Activated CD4-positive, alpha-beta T cell treated with anti-CD3 and anti-CD28 coated beads, Interleukin-2, amount 50 U/mL, for 1 hour (primary cell): ENCODE measurements at places on chromosomes 16 and 17.

GRCh38 chr16:21103941-21104860 lies 46.4 kb downstream of the DNAH3 start:
- DNase-seq = no peak

GRCh38 chr16:71205482-71206131 lies 24.9 kb downstream of the HYDIN start:
- no peak for DNase-seq

GRCh38 chr16:3595110-3595486 lies 16.3 kb downstream of the SLX4 start:
- DNase-seq = no peak

- no peak for DNase-seq
Measured at GRCh38 chr16:30136971-30137605, 14.1 kb upstream of the MAPK3 start.

DNA sequence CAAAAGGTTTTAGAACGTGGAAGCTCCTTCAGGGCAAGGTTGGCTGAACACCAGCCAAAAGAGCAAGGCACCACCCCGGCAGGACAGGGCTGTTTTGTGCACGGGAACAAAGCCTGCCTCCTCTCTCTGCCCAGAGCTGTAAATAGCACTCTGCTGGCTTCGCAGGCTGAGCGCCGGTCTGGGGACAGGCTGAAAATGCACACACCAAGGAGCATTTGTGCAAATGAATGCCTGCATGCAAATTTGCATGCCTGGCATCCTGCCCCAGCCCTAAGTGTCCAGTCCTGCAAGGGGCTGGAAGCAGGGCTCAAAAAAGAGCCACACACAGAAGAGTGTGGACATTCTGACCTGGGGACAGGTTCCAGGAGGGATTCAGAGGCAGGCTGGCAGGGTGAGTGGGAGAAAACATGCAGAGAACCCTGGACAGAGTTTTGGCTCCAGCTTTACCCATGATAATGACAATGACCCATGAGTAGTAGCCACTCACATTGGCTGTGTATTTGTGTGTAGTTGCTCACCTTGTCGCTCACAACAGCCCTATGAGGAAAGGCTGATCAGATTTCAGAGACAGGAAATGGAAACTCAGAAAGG lies 11.7 kb downstream of the ABAT start:
- no peak for DNase-seq

GRCh38 chr16:86884390-86884650 lies 306.0 kb downstream of the FOXL1 start:
- DNase-seq = no peak

DNA sequence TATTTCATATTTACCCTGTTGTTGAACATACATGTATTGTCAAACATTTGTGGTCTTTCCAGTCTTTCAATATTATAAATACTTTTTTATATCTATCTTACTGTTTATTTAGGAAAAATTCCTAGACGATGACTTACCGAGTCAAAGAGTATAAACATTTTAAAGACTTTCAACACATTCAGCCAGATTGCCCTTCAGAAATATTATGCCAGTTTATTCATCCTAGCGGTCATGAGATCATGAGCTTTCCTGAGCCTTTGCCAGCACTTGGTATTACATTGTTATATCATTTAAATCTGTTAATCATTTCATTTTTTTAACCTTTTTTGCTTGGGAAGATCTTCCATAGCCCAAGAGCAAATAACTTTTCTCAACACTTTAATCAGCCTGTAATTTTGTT lies 197.4 kb downstream of the SPECC1 start:
- no peak for DNase-seq

DNA sequence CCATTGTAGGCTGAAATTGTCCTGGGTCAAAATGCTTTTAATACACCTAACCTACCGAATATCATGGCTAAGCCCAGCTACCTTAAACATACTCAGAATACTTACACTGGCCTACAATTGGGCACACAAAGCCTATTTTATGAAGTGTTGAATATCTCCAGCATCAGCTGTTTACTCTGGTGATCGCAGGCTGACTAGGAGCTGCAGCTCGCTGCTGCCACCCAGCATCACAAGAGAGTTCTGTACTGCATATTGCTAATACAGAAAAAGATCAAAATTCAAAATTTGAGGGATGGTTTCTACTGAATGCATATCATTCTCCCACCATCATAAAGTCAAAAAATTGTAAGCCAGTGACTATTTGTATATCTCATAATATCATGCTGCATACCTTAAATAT lies 55.3 kb downstream of the ULK2 start:
- DNase-seq = peak; percentile 14

DNA sequence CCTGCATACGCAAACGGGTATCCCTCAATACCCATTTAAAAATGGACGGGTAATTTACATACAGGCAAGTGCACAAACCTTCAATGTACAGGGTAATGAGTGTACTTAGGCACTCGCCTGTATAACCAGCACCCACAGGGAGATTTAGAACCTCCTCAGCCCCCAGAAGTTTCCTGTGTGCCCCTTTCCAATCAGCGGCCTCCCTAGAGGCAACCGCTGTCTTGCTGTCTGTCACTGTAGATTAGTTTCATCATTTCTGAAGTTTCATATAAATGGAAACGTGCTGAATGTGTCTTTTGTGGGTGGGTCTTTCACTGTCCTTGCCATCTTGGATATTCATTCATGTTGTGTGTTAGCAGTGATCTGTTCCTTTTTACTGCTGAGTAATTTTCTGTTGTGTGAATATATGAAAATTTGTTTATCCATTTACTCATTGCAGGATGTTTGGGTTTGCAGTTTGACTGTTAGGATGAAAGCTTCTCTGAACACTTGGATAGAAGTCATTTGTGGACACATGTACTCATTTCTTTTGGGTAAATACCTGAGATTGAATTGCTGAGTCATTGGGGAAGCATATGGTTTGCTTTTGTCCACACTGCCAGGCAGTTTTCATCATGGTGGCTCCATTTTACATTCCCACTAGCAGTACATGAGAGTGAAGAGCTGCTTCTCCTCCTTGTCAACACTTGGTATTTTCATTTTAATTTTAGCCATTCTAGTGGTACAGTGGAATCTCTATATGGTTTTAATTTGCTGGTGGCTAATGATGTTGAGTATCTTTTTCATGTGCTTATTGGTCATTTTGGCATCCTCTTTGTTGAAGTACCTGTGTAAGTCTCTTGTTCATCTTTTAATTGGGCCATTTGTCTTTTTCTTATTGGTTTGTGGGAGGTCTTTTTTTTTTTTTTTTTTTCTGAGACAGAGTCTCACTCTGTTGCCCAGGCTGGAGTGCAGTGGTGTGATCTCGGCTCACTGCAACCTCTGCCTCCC lies 2.1 kb upstream of the ADCY7 start:
- no peak for DNase-seq
